ENCODE measurements at places on chromosomes 5 and 9. TPM values are rescaled to one million over a fixed set of nuclear protein-coding genes. Genes with fewer than 3 reads are reported as not detected.

- no peak for DNase-seq
These were observed 62.6 kb upstream of the IGFBPL1 start for GRCh38 chr9:38486837-38487236.

DNA sequence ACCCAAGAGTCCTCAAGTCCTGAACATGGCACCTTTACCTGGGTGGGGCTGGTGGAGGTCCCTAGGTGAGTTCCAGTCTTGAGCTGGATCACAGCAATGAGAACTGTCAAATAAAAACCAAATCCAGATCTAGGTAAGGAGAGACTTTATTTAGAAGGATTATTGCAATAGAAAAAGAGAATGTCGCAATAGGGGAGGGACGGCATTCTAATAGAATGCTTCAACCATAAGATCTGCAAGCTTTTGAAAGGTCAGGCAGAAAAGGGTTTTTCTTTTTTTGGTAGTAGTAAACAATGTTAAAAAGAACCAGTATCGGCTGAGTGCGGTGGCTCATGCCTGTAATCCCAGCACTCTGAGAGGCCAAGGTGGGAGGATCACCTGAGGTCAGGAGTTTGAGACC, 5.2 kb upstream of the GCNT1 start:
- no peak for DNase-seq

- DNase-seq = no peak
These were observed 93.9 kb downstream of the GCNT1 start for GRCh38 chr9:76552751-76553455.

DNA sequence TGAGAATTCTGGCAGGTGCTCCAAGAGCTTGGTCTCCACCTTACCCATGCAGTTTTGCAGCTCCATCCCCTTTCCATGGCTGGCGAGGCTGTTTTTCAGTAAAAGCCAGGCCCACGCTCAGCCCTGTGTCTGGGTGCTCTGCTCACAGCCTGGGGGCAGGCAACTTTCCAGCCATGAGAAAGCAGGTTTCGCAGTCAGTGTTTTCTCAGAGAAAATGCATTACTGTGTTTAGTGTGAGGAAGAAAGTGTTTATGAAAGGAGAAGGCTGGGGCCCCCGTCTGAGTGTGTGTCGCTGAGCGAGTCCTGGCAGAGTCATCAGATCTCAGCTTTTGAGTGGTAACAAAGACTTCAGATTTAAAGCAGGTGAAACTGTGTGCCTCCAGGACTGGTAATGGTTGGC, 248.1 kb downstream of the IRX1 start:
- no peak for DNase-seq

DNA sequence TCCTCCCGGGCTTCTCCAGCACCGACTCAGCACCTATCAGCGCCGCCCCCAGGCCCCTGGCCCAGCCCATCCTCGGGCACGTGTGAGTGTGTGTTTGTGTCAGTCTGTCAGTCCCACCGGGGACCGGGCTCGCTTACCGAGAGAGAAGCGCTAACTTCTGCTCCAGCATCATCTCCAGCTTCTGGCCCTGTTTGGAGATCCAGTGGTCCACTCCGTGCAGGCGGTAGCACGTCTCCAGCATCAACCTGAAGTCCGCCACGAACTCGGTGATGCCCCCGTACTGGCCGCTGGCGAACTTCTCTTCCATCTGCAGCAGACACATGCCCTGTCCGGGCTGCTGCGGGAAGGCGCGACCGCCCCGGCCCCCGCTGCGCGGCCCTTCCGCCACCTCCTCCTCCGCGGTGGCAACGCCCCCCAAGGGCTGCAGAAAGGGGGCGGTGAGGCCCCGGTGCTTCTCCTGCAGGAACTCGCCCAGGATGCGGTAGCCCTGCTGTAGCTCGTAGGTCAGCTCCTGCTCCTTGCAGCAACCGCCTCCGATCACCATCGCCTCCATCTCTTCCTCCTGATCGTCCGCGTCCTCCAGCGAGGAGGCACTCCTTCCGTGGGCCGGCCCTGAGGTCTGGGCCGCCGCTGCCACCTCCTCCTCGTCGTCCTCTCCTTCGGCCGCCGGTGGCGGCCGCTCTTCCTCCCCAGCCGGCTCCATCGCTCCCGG, 8.2 kb downstream of the RANBP6 start:
- peak; percentile 91 for DNase-seq

DNA sequence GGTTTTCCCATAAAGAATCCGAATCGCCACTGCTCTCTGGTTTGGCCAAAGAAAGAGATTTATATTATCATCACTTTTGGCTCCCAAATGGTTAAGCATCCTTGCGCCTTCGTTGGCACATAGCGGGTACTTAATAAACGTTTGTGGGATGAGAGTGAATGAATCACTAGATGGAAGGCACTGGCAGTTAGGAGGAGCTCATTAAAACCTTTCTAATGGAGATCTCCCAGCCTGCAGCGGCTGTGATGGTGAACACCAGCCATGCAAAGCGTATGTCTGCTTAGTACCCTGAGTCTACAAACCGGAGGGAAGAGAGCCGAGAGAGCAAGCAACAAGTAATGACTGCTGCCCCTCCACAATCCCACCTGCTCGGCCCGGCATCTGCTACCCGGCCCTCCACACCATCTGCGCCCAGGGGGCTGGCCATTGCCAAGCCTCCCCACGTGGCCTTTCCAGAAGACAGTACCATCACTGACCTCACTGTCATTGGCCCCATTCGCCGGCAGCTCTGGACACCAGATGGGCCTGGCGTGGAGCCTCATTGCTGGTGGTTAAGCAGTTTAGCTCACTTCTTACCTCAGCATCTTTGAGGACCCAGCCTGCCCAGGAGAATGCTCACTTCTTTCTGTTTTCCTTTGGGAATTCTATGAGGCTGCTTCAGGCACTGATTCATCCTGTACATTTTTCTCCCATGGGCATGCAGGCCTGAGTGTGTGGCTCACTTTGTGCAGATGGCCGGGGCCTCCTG, 39.3 kb upstream of the ANKRD33B start:
- DNase-seq = peak; percentile 65

The OR1J2 gene
- total RNA-seq = not detected

The IGIP gene
- total RNA-seq = 7.5 TPM

- no peak for DNase-seq
These were observed 16.9 kb downstream of the PANK3 start for GRCh38 chr5:168562279-168562678.

DNA sequence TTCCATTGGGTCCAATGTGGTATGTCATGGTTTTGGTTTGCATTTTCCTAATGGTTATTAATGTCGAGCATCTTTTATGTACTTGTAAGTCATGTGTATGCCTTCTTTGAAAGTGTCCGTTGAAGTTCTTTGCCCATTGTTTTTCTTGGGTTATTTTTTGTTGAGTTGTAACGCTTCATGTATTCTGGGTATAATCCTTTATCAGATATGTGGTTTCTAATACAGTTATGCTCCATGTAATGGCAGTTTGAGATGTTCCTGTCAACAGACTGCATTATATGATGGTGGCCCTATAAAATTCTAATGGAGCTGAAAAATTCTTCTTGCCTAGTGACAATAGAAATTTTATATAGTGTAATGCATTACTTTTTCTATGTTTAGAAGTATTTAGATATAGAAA, 17.2 kb downstream of the RIC1 start:
- DNase-seq = no peak

DNA sequence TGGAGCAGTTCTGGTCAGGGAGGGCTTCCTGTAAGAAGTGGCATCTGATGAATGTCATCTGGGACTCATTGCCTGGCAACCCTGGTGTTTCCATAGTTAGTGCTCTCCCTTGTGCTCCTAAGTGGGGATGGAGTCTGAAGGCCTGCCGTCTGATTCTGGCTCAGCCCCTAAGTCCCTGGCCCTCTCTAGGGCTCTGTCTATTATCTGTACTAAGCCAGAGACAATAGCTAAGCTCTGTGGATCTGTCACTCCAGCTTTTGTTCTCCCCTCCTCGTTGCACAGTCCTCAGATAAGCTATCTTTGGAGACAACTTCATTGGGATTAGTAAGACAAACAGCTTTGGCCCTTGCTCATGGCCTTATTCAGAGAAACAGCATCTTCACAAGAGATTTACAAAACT, 30.6 kb upstream of the TTC1 start:
- DNase-seq = no peak

GRCh38 chr5:176183321-176184074, 54.7 kb upstream of the SIMC1 start:
- DNase-seq = peak; percentile 82

The ANXA2R gene
- total RNA-seq = 2.4 TPM

- DNase-seq = no peak
These were observed 141.7 kb downstream of the AUH start for GRCh38 chr9:91220021-91220420.

The DPP7 gene
- 144 TPM for total RNA-seq

- no peak for DNase-seq
These were observed 375.8 kb downstream of the GADD45G start for GRCh38 chr9:89980600-89980999.

The IFNB1 gene
- total RNA-seq = not detected

- DNase-seq = no peak
These were observed 39.6 kb upstream of the SYNPO start for GRCh38 chr5:150600616-150601490.

All from lower leg skin (tissue), 4 donors.